Stimulated activated CD8-positive, alpha-beta memory T cell treated with anti-CD3 and anti-CD28 coated beads, Interleukin-2, amount 100 ng/mL, for 1 hour (primary cell): ENCODE measurements at places on chromosomes 1 and 21.

- DNase-seq = no peak
Measured at GRCh38 chr1:38088366-38088765, 41.8 kb upstream of the POU3F1 start.

DNA sequence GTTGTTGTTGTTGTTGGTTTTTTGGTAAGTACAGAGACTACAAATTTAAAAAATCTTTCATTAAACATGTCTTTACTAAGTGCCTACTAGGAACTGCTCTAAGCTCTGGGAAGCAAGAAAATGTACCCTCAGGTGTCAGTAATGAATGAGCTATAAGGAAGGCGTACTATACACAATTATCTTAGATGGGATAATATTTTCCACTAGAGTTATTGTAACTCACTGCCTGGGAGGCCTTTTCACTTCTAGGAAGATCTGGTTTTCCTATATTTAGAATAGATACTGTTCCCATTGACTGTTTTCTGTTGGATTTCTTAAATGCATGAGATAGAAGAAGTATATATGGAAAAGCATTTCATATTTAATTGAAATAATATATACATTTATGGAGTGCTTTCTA, 19.6 kb downstream of the CLIC4 start:
- DNase-seq = no peak

DNA sequence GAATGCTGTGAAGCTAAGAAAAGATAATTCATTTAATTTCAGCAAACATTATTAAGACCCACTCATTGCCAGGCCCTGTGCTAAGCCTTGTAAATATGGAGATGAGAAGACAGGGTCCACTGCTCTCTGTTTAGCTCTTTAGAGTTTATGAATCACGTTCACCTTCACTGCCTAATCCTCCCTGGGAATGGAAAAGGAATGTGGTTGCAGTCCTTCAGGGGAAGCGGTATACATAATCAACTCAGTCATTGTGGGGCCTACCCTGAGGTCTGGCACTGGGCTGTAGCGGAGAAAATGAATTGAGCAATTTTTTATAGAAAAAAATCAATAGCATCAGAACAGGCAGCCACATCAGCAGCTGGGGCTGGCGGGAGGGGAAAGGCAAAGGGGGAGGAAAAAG, 412.1 kb upstream of the NFIA start:
- no peak for DNase-seq

DNA sequence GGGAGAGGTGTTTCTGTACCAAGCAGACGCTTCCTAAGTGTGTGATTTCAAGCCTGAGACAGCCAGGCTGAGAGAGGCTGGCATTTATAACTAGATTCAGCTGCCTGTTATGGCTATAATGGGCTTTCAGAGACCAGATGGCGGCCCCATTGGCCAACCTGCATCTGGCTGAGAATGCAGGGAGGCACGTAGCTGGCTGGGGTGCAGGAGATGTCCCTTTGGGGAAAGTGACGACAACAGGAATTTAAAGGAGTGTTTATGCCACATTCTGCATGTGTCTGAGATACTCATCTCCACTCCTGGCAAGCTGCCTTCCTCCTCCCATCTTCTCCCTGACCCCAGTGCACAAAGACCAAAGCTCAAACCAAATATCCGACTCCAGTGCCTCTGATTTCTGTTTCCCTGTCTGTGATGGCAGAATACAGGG, 21.3 kb upstream of the CCDC190 start:
- DNase-seq = no peak

GRCh38 chr1:110190282-110190929, 19.7 kb upstream of the KCNC4 start:
- DNase-seq = no peak

- DNase-seq = no peak
Measured at GRCh38 chr1:42758641-42759040, 8.2 kb downstream of the P3H1 start.

- DNase-seq = no peak
Measured at GRCh38 chr1:16077406-16078245, 4.2 kb upstream of the FAM131C start.

GRCh38 chr1:208036106-208036808, 125.3 kb upstream of the CD34 start:
- DNase-seq = no peak

GRCh38 chr1:165900576-165901380, 73.4 kb downstream of the UCK2 start:
- DNase-seq = no peak

DNA sequence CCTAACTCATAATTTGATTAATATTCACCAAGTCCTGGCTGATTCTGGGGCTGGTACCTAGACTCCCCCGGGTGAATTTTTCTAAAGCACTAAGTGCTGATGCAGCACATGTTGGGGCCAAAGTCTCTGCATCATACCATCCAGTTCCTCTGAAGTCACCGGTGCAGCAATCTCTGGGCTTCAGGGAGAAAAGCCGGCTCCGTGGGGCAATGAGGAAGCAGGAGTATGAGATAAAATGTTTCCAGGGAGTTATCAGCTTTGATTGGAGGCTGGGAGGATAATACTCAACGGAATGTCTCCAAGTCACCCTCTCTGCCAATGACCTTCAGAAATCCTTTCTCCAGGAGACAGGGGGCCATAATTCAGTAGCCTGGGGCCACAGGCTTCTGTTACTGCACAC, 1.2 kb downstream of the FCAMR start:
- DNase-seq = no peak

GRCh38 chr1:12341667-12342066, 111.8 kb downstream of the VPS13D start:
- no peak for DNase-seq

DNA sequence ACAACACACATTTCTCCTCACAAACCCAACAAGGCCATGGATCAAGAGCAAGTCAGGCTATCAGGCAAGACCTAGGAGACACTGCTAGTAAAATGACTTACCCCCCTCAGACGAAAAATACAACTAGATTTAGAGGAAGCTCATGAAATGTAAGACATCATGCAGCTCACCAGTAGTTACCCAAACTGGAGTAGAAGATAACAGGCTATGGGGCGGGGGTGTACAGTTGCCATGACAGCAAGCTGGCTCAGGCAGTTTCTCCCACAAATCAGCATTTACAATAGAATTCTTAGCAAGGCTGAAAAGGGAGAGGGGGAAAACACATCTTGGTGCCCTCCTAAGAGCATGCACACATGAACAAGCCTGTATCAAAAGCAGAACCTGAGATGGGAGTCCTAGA, 13.9 kb downstream of the TPM3 start:
- no peak for DNase-seq

GRCh38 chr1:54253480-54253879, 53.5 kb downstream of the MRPL37 start:
- no peak for DNase-seq

- DNase-seq = no peak
Measured at GRCh38 chr1:179228783-179229213, 679 bp downstream of the ABL2 start.

GRCh38 chr1:234765672-234766071, 155.7 kb upstream of the IRF2BP2 start:
- DNase-seq = no peak

- no peak for DNase-seq
Measured at GRCh38 chr1:52970149-52970548, 43.1 kb downstream of the SCP2 start.

DNA sequence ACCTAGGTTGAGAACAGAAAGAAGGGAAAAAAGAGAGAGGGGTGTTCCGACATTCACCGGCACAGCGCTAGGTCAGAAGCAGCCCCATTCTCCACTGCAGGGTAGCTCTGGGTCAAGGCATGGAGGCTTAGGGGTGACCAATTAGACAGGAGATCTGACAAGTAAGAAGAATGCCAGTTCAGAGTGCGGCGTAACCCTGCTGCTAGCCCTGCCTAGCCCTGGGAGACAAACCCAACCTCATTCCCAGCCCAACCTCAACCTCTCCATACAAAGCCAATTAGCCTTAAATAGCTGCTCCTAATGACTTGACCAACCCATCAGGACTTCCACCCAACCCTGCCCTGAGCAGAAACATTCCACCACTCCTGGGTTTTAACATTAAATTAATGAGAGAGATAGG, 3.4 kb downstream of the PRELP start:
- no peak for DNase-seq

- no peak for DNase-seq
Measured at GRCh38 chr1:85323770-85324169, 47.3 kb upstream of the BCL10 start.

DNA sequence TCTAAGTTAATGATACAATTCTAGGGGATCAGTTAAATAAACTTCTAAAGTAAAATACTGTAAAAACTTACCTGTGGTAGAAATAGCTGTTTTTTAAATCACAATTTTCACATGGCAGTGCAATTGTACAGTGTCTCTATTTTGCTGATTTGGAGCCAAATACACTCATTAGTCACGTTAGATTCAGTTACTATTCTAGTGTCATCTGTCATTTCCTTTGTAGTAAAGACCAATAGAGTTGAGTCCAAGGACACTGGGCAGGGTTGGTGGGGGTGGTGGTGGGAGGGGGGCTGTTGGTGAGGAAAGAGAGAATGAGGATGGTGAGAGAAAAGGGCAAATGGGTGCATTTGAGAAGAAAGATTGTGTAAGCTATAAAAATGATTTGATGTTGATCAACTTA, 33.6 kb downstream of the CD55 start:
- no peak for DNase-seq

DNA sequence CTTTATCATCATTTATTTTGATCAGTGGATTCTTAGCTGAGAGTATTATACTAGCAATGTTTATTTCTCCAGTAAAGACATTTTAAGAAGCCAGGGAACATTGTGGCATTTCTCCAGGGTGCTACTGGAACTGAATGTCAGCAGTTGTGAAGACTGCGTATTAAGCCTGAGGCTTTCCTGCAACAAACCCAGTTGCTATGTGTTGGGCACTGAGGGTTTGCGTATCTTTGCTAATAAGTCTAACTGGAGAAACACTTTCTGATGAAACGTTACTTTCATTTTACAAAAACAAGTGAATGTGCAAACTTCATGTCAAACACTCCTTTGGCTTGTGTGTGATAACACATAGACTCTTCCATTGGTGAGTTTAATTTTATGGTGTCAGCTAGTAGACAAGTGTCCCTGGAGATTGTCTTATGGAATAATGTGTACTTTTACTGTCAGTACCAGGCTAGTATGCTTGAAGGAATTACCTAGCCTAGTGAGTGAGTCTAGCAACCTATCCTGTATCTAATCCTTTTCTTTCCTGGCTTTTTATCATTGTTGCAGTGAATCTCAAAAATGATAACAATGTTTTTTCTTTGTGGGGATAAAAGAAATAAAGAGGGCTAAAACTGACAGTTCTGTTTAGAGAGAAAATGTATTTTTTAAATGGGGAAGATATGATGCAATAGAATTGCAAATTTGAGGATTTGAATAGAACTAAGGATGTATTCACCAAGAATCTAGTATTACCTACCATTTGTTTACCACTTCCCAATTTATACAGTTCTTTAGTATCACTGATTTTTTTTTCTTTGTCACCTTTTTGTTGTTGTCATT, 70.1 kb downstream of the MTR start:
- DNase-seq = no peak

- no peak for DNase-seq
Measured at GRCh38 chr1:67683316-67683715, 1.7 kb upstream of the GADD45A start.

GRCh38 chr1:55076356-55076755, 37.0 kb downstream of the PCSK9 start:
- no peak for DNase-seq

DNA sequence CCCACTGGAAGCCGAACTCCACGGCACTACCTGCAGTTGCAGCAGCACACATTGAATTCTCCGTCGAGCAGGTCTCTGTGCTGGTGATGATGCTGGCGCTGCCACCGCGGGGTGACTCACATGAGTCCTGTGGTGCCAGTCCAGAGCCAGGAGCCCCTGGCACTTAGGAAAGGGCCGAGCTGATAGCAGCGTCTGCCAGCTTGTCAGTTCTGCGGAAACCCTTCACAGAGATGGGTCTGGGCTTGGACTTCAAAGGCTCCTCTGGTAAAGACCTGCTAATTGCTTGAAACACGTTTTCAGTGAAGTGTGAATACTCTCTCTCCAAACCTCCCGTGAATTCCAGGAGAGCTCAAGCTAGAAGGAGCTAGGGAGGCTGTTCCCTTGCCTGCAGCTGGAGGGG, 92.2 kb downstream of the GRIK3 start:
- DNase-seq = no peak

GRCh38 chr21:19440792-19441655, 1037.4 kb upstream of the TMPRSS15 start:
- no peak for DNase-seq

DNA sequence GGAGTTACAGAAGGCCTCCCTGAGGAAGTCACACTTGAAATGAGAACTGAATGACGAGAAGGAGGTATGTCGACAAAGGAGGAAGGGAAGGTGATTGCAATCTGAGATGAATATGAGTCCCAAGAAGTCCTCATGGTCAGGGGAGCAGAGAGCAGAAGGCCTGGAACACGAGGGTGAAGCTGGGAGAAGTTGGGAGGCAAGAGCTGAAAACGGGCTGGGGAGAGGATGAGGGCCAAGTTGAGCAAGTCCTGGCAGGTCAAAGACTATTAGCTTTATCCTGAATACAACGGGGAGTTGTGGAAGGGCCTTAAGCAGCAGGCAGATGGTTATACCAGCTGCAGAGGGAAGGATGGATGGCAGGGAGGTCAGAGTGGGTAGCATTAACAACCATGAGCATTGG, 89.5 kb downstream of the KCNJ15 start:
- no peak for DNase-seq

DNA sequence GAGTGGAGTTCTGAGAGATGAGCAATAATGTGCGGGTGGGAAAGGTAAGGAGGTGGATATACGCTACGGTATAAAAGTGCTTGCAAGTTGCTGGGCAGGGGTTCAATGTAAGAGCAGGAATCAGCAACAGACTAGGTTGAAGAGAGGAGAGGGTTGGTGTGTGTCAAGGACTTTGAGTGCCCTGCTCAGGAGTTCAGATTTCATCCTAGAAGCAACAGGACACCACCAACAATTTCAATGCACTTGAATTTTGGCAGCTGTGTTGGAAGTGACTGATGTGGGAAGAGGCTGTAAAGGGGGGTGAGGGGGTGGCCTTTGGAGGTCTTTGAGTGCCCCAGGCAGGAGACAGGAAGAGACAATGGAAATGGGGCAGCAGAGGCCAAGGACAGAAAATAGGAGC, 57.3 kb downstream of the RHOU start:
- no peak for DNase-seq

DNA sequence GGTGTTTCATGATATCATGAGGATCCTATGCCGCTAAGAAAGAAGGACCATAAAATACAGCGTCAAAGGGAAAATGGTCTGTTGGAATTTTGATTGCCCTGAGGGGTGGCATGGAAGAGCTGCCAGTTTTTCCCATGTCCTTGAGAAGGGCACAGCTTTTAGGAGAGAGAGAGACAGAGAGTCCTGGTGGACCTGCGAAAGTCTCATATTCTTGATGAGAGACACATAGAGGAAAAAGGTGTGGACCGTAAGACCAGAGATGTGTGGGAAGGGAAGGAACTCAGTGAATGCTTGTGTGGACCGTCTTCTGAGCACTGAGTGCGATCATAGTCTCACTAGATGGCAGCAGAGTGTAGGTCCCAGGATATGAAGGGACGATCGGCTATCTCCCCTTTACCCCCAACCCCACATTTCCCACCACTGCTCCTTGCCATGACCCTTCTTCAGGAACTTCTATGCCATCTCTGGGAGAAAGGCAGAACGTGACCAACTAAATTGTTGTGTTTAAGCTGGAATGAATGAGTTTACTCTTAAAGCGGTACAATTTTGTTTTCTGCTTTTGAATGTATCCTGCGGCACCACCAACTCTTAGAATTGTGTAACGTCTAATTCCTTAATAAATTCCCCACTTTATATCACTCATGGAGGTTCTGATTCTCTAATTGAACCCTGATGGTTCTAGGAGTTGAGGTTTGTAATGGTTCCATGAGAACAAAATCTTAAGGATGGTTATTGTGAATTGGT, 117.7 kb downstream of the CTH start:
- DNase-seq = no peak
